ENCODE measurements at places on chromosomes 2 and 18.

GRCh38 chr2:118843483-118844132 lies 3.8 kb downstream of the EN1 start:
- no peak for DNase-seq

DNA sequence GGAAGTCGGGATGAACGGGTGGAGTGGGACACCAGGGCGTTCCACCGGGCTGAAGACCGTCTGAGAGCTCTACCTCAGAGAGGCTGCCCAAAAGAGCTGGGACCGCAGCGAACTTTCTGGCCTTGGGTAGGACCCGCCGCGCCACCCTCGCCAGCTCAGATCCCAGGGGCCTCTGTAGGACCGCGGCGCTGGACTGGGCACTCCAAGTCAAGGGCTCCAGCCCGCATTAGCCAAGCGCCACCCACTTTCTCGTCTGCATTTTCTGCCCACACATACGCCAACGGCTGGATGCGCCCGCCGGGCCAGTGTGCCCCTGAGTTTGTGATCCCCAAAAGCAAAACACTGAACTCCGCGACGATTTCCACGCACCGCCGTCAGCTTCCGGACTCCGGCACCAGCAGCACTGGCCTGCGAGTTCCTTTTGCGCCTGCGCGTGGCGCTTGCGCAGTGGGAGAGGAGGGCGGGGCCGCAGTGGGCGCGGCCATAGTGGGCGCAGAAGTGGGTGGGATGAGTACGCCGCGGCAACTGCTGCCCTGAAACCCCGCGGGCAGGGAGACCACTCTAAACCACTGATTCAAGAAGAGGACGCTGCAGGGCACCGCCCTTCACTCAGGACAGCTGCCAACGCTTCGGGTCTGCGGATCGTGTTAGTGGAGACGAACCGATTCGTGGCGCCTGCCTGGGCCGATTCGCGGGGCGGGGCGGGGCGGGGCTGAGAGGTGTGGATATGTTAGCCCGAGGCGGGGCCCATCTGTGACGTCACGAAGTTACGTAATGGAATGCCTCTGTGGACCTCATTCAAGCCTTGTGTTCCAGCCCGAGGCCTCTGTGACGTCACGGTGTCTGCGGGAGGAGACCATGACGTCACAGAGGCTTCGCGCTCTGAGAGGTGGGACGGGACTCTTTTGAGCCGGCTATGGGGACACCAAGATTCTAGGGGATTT lies 10.5 kb downstream of the OSR1 start:
- peak; percentile 87 for DNase-seq

DNA sequence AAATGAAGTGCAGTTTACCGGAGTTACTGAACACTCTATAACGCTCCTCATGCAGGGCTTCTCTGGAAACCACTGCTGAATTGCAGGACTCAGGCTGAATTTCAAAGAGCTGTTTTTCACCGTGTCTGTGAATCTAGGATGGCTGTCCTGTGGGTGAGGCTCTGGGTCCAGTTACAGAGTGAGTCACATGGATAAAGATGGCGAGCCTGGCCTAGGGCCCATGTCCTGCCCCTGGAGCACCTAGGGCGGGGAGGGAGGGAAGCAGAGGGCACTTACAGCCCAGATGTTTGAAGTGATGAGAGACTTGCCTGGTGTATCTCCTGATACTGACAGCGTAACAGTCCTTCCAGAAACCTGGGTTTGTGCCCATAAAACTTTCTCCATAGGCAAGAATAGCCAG lies 583.0 kb downstream of the IRS1 start:
- DNase-seq, result no peak

GRCh38 chr2:10688921-10689807 lies 611 bp downstream of the NOL10 start:
- no peak for DNase-seq

GRCh38 chr2:112187805-112188596 lies 49.8 kb downstream of the FBLN7 start:
- no peak for DNase-seq

GRCh38 chr2:206798000-206798399 lies 32.6 kb downstream of the FASTKD2 start:
- DNase-seq, result no peak

- no peak for DNase-seq
Measured at GRCh38 chr2:207289295-207290018, 123.7 kb upstream of the KLF7 start.

GRCh38 chr2:159613651-159614285 lies 2.6 kb downstream of the BAZ2B start:
- DNase-seq, result no peak

DNA sequence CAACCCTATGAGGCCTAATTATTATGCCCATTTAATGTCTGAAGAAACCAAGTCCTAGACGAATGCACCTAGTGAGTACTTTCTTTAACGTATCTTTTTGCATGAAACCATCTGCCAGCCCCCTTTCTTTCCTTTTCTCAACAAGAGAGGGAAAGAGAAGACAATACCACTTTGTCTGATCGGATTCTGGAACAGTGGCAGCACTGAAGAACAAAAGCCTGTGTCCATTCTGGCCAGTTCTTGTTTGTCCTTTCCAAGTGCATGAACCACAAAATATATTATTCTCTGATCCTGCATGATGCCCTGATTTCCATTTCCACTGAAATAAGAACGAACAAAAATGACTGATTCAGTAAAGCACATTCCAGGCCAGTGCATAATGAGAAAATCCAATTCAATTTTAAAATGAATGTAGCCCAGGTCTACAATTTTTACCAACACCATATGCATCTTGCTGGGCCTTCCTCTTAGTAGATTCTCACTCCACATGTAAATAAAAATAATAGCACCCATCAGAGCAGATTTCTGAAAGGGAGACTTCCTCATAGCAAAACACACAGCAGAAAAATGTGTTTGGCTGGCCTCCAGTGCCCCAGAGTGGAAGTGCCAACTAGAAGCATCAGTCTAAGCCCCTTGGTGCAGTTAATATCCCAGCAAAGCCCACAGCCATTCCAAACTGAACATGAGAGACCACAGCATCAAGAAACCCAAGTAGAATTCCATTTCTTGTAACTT lies 422.6 kb upstream of the ID2 start:
- DNase-seq, result no peak

DNA sequence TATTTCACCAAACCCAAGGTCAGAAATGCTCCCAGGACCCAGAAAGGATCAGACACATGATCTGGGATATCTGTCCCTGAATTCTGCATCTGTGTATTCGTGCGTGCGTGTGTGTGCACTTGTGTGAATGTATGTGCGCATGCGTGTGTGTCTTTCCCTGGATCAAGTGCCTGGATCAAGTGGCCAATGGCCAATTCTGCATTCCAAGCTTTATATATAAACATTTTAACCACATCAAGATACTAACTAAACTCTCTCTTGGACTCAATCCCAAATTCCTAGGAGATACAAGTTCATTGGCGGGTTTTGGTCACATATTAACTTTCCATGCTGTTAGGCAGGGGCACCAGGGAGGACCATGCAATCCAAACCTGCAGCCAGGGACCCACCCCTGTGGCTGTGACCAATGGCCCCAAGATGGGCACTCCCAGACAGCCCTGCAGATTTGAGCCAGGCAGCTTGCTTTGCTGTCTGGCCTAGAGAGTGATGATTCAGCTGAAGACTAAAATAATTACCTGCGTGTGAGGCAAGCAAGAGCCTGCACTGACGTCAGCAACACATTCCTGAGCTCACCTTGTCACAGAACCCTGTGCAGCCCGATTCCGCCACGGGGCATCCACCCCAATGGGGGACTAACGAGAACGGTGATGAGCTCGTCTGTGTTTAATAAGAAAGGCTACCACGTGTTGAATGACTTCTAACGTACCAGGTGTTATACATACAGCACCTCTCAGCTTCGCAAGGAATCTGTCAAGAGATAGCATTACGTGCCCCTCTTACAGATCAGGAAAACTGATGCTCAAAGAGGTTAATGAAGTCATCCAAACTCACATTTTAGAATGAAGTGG lies 45.3 kb upstream of the ROCK2 start:
- no peak for DNase-seq

GRCh38 chr2:182642328-182642727 lies 73.7 kb upstream of the DNAJC10 start:
- DNase-seq, result no peak

GRCh38 chr2:10325278-10326145 lies 22.8 kb downstream of the HPCAL1 start:
- no peak for DNase-seq

DNA sequence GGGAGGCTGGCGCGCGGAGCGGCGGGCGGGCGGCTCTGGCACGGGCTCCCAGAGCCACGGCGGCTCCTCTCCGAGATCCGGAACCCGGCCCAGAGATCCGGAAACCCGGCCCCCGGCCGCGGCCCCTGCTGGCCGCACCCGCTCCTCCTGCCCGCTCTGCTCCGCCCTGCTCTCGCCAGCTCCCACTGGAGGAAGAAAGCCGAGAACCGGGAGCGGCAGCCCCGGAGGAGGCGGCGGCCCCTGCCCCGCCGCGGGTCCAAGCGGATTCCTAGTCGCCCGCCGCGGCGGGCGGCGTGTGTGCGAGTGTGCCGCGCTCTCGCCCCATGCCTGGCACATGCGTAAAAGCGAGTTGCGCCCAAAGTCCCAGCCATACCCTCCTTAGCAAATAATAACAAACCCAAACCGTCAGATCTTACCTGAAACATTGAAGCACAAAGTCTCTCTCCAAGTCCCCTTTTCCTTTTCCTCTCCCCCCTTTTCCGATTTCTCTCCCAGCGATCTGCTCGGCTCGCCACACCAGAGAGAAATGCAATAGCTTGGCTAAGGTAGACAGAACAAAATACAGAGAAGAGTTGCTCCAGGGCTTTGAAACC lies 108.7 kb upstream of the KCTD1 start:
- no peak for DNase-seq

GRCh38 chr2:47654790-47655562 lies 128.0 kb upstream of the MSH6 start:
- no peak for DNase-seq

- no peak for DNase-seq
Measured at GRCh38 chr2:72570413-72570812, 255.4 kb downstream of the EXOC6B start.

GRCh38 chr2:180520206-180520605 lies 460.2 kb upstream of the UBE2E3 start:
- no peak for DNase-seq

GRCh38 chr18:49177071-49177470 lies 226.3 kb upstream of the SMAD7 start:
- DNase-seq, result no peak

- peak; percentile 82 for DNase-seq
Measured at GRCh38 chr2:149068996-149069888, 30.7 kb downstream of the LYPD6B start.

DNA sequence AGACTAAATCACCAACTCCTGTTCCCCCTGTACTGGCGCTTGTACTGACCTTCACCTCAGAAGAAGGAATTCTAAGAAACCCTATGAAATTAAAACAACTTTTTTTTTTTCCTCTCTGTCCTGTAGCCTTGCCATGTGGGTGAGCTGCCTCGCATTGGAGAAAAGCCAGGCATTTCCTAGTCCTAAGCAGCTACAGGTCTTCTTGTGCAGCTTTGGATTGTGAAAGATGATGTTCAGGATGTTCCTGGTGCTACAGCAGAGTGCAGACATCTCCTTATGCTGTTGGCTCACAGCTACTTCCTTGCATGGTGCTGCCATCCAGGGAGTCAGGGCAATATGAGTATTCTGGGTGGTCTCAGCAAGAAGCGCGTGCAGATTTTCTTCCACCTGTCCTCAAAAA lies 11.9 kb downstream of the PIK3C3 start:
- DNase-seq, result no peak

DNA sequence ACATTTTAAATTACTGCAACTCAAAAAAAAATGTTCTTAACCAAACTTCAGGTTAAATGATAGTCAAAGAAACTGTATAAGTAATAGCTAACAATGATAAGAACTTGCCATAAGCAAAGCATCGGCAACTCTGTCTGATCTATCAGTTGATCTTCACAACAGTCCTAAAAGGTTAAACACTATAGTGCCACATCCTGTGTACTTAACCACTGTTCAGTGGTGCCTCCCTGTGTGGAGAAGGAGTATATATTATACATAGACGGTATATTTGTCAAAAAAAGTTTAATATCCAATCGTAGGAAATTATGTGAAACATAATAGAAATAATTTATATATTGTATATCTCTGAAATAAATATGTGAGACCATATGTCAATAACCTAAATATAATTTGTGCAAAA lies 13.0 kb downstream of the DTNA start:
- no peak for DNase-seq

DNA sequence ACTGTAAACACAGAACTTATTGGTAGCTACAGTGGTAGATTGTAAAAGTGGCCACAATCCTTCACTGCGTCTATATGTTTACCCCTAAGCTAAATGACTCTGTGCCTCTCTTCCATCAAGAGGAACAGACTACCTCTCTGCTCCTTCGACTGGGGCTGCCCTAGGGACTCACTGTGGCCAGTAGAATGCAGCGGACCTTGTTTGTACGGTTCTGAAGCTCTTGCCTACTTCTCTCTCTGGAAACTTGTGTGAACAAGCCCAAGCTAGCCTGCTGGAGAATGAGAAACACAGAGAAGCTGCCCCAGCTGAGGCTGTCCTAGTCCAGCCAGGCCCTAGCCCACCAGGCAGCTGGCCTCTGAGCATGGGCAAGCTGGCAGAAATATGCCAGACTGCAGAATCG lies 140.8 kb upstream of the SLC1A4 start:
- no peak for DNase-seq

GRCh38 chr2:15981646-15982045 lies 41.3 kb downstream of the MYCN start:
- no peak for DNase-seq

DNA sequence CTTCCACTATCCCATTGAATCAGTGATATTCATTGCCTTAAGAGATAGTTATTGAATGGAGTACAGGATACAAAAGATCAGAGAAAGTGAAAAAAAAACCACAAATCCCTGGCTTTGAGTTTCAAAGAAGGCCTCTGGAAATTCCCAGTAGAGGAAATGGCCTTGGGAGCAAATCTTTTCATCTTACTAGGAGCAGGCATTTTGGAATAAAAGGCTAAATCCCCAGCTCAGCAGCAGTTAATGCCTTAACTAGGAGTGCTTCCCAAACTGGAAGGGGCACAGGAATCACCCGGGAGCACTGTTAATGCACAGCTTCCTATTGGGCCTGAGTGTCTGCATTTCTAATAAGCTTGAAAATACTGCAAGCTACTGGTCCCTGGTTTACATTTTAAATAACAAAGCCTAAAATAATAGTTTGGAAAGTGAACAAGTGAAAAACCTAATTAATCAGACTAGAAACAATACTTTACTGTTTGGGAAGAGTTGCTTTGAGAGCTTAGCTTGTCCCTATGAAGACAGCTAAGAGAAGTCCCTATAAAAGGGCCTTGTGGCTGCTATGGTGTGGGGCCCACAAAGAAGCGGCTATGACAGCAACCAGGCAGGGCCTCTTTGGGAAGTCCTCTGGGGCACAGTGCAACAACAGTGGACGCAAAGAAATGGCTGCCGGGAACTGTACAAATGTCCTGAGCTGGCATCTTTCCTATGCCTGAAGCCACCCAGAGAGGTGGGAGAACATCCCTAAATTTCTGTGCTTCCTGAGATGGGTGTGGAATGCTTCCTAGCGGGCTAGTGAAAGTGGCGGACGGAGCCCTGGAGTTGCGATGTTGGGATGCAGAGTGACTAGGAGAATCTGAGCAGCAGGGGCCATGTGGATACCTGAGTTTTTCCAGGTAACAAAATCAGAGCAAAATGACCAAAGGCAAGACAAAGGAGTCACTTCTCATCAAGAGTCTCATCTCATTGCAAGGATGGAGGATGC lies 117.1 kb upstream of the KLHL14 start:
- no peak for DNase-seq

All from AG09309 (cell line).